ENCODE measurements at places on chromosomes 3 and 15.

GRCh38 chr15:71597126-71597525 is 213.2 kb upstream of the NR2E3 start:
- DNase-seq: no peak

GRCh38 chr15:28921919-28922706 is 36.3 kb downstream of the APBA2 start:
- peak; percentile 10 for DNase-seq

- no peak for DNase-seq
Observed at GRCh38 chr3:18415167-18415566, 10.0 kb downstream of the SATB1 start.

DNA sequence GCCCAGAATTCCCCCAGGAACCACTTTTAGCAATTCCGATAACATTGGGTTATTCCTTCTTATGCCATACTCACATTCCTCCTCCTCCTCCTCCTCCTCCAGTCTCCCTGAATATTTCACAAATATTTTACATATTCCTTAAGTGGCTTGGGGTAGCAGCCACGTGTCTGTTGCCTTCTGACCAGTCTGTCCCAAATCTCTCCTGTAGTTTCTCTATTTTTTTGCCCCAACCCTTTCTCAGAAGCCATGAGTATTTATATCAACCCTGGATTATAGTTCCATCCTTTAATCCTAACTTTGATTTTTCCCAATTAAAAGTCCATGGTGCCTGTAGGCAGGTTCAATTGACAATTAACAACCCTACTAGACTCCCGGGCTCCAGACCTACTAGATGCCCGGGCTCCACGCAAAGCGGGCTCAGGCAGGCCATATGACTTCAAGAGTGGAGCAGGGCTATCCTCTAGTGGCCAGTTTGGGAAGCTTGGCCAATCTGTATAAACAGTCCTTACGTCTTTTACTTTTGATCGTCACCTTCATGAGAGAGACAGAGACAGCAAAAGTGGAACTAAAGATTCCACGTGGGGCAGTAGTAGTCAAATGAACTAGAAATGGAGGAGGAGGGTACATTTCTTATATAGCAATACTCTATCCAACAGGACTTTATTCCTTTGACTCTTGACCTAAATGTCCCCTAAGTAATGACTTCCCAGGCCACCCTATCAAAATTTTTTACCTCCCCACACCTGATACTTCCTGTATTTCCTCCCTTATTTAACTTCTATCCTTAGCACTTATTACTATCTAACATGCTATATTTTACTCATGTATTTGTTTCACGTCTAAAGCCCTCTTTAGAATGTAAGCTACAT is 69.7 kb downstream of the USF3 start:
- DNase-seq: peak; percentile 44

GRCh38 chr3:67018105-67018788 is 20.1 kb downstream of the KBTBD8 start:
- peak; percentile 22 for DNase-seq

GRCh38 chr3:113193288-113193687 is 18.1 kb upstream of the BOC start:
- DNase-seq: no peak

DNA sequence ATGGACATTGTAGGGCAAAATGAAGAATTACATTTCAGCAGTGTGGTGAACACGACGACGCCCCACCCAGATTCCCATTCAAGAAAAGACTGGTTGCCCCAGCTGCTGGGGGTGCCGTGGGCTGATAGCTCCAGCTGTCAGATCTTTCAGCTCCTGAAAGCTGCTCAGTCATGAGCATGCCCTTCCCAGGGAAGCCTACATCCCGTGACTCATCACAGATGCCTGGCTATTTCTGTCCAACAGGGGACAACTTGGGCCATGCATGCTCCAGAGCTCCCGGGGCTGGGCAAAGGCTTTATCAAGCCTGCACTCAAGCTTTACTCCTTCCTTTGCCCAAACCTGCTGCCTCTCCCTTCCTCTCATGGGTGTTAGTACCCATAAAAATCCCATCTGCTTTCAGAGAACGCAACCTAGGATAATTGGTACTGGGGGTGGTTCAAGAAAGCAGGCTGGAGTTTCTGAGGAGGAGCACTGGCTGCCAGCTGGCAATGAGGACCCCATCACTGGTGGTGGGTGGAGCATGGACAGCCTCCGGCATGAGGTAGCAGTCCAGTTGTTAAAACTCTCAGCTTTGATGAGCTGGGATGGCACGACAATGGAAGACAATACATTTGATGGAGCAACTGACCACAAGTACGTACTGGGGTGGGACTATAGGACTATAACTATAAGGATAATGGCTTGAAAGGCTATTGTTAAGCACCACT is 16.4 kb upstream of the ST8SIA2 start:
- no peak for DNase-seq

DNA sequence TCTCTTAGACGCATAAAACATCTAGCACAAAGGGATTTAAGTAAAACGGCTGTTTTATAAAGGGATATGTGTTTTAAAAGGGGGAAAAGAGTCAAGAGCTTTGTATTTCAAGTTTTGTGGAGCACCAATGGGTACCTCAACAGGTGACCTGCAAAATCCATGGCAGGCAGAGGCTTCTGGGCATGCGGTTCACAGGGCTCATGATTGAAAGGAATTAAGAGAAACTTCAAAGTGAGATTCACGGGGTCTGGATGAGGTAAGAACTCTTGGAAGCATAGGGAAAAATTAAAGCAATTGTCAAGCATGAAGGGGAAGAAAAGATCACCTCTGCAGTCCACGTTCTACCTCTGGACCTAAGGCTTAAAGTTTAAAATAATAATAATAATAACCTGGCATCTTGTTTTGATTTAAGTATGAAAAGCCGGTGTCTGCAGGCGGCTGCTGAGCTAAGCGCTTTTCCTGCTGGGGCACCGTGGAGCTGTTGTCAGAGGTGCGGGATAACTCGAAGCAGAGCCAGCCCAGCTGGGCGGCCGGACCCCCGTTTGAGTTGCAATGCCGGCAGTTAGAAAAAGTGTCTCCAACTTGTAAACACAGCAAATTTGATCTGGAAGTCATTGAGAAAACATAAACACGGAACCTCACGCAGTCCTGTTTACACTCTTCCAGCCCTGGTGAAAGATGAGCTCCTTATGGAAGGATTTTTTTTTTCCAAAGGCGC is 40.5 kb downstream of the HES1 start:
- DNase-seq: no peak

- no peak for DNase-seq
Observed at GRCh38 chr15:34815836-34816235, 20.5 kb upstream of the ACTC1 start.

DNA sequence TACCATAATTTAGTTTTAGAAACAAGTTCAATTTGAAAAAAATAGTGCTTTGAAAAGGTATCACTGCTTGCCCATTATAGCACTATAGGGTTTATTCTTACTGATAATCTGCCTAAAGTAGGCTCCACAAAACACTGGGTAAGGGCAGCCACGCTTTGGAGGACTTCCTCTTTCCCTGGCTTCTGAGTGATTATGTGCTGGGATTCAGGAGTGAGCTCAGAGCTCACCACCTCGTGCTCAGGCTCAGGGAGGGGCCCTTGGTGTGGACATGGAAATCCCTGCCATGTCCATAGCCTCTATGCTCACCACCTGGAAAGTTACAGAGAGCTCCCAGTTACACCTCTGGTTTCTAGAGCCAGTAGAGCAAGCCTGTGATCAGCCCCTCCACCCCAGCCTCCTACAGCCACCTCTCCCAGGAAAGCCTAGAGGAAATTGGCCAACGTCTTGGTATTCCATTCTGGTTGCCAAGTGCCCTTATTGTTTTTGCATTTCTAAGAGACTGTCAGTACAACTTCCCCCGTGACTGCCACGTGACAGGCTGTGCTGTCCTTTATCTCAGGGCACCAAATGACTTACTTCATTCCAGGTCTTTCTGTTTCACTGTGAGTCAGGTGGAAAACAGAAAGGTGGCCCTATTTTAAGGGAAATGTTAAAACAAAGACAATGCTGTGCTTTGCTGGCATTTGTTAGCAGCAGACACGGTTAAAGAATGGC is 316.0 kb downstream of the RORA start:
- no peak for DNase-seq

DNA sequence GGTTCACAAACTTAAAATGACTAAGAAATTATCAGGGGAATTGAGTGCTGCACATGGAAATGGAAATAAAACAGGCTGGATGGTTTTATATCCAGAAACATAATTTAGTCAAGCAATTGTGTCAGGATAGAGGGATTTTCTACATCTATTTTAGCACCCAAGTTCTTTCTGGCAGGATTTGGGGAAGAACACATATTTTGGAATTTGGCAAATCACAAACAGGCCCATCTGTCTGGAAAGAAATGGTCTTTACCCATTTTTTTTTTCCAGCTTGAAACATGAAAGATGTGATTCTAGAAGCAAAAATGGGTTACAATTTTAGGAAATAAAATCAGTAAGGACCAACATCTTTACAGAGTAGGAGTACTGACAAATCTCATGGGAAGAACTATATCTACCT is 14.4 kb upstream of the UNC13C start:
- no peak for DNase-seq

- no peak for DNase-seq
Observed at GRCh38 chr15:39270934-39271333, 309.9 kb upstream of the THBS1 start.
